ENCODE measurements at places on chromosomes 16 and 17.
A peak's percentile ranks its signal among the peaks of the same experiment; 100 is the strongest.

DNA sequence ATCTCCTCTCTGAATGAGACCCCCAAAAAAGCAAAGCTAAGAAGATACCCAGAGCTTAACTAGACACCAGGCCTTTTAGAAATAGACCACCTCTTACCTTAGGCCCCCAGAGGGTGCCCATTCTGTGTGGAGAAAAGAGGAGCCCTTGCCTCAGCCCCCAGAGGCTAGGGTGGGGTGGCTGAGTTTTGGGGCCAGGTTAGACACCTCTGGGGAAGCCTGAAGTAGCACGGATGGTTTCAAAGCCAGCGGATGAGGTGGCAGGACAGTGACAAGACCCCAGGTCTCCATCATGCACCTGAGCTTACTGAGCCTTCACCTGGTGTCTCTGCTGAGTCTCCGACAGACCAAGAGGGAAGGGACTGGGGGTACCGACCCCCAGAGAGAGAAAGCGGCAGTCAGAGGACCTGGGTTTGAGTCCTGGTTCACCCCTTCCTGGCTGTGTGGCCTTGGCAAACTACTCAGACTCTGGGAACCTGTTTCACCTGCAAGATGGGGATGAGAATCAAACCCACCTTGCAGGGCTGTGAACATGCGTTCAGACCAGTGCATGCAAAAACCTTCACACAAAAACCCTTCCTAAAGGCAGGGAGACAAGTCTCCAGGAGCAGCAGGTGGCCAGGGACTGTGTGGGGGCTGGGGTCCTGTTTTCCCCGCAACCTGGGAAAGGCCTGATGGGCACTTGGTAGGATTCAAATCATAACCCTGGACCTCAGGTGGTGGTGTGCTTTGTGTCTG, 7.7 kb downstream of the SCGB1C2 start:
- DNase-seq, result no peak

DNA sequence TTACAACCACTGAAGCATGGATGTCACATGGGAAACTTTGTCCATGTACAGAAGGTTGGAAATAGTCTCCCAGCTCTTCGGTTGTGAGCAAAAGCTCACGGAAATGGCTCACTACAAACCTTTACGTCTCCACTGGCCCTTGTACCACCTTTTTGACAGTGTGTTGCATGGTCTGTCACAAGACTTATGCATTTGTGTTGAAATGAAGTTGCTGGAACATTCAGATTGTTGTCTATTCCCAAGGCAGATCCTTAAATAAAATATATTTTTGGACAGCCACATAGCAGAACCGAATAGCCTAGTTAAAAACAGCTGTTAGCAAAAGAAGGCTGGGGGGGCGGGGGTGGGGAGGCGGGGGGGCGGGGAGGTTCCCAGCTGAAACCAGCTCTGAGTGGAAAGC, 39.2 kb downstream of the KNOP1 start:
- no peak for DNase-seq

DNA sequence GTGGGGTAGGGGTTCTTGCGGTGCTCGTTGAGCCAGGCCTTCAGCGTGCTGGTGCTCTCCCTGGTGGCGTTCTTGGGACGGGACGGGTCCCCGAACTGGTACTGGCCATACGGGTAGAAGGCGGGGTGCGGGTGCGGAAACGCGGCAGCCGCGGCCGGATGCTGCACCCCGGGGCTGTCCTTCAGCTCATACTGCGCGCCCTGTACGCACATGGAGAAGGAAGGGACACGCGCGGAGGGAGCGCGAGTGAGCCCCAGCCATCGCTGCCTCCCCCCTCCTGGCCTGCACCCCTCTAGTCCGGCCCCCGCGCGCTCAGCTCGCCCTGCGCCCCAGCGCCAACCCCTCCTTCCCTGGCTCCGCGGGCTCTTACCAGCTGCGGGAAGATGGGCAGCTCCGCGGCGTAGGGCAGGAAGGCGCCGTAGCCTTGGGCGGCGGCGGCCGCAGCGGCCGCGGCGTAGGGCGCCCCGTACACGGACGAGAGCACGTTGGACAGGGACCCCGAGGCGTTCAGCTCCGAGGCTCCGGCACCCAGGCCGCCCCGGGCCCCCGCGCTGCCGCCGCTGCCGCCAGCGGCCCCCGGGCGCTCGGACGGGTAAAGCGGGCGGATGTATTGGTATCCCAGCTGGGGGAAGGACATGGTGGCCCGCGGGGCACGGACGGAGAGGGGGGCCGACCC, 1.0 kb downstream of the IRX3 start:
- no peak for DNase-seq

GRCh38 chr16:57689762-57690558, 4.6 kb upstream of the DRC7 start:
- DNase-seq, result peak; percentile 7

- DNase-seq, result no peak
Measured at GRCh38 chr17:21297026-21297520, 12.6 kb downstream of the MAP2K3 start.

- DNase-seq, result peak; percentile 39
Measured at GRCh38 chr17:7548585-7549400, at the start of gene TNFSF12. Gene TNFSF12 (plus strand): TSS chr17:7549058. CDS start chr17:7549154, 96 bp downstream.

- DNase-seq, result no peak
Measured at GRCh38 chr16:9048302-9048700, 43.1 kb upstream of the HAPSTR1 start.

- no peak for DNase-seq
Measured at GRCh38 chr17:29677221-29677791, 54.6 kb upstream of the CORO6 start.

DNA sequence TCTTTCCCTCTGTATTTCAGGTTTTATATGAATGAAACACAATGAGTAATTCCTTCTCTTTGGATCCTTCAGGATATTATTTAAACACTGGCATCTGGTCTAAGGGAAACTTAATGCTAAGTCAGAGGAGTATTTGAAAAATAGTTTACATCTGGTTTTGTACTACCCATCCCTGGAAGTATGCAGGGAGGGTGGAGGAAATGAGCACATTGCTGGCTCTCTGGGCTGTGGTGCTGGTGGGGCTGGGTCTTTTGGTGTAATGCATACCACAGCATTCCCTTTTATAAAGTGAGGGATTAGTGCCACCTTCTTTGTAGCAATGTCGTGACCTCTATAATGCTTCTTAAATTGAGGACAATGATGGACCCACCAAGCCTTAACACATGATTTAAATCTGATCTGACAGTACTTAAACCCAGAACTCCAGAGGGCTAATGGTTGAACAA, 105.5 kb upstream of the AXIN2 start:
- no peak for DNase-seq

- no peak for DNase-seq
Measured at GRCh38 chr17:17692353-17693252, 11.3 kb downstream of the RAI1 start.

DNA sequence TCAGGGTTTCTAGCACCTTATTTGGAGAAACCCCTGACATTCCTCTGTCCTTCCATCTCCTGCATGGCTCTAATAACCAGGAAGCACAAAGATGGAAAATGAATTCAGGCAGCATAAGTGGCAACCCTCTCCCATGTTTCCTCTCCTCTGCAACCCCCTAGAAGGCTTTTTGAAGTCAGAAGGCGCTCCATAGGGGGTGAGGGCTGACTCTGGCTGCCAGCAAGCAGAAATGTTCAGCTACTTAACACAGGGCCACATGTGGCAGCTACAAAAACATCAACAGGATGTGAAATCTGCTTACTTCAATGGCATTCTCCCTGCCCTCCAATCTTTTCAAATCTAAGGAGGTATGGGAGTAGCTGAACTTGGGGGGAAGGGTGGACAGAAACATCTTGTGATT, 55.2 kb upstream of the IRX5 start:
- DNase-seq, result no peak

GRCh38 chr17:8125154-8125946, 1.4 kb upstream of the HES7 start:
- DNase-seq, result peak; percentile 80

DNA sequence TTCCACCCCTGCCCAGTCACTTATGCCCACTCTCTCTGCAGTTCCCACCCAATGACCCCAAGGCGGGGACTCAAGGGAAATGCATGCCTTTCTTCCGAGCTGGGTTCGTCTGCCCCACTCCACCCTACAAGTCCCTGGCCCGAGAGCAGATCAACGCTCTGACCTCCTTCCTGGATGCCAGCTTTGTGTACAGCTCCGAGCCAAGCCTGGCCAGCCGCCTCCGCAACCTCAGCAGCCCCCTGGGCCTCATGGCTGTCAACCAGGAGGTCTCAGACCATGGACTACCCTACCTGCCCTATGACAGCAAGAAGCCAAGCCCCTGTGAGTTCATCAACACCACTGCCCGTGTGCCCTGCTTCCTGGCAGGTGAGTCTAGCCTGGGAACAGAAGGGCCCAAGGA, 13.8 kb downstream of the LPO start:
- no peak for DNase-seq

DNA sequence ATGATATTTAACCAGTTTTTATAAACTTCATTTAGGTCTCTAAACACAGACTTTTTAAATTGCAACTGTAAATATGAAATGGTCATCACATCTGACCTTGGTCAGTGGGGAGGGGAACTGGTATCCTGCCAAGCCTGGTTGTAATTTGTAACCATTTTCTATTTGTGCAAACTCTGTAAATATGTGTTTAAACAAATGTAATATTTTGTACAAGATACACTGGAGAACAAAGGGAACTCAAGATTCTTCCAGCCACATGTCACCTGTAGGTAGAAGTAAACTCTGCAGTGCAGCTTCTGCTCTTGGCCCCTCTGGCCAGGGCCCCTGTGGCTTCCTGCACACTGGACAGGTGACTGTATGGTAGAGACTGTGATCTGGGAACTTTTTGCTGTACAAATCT, 35.8 kb downstream of the AKAP1 start:
- DNase-seq, result no peak

GRCh38 chr17:40832840-40833239, 10.4 kb upstream of the KRT10 start:
- DNase-seq, result no peak

DNA sequence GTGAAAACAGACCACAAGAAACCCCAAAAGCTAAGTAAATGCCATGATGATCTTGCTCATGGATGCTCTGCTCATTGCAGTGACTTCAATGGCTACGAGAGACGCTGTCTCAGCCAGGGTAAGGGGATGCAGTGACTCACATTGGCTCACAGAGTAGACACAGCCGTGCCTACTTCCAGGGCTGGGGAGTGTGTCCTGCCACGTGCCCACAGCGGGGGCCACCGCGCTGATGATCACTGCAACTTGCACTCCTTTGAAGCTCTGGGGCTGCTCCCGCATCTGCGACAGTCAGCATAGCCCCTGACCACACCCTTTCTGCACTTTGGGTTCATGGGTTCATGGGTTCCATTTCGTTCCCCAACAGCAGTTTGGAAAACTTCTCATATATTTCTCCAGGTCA, 231.4 kb upstream of the RPL38 start:
- no peak for DNase-seq

DNA sequence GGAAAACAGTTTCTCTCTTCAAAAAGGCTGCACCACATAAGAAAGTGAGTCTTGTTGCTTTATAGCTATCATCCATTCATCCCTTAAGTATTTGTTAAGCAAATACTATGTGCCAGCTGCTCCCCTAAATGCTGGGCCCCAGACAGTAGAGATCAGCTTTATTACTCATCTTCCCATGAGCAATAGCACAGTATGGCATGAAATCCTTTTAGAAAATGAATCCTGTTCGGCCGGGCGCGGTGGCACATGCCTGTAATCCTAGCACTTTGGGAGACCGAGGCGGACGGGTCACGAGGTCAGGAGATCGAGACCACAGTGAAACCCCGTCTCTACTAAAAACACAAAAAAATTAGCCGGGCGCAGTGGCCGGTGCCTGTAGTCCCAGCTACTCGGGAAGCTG, 99.5 kb downstream of the MYO1D start:
- no peak for DNase-seq

- no peak for DNase-seq
Measured at GRCh38 chr16:76461836-76462235, 184.6 kb downstream of the CNTNAP4 start.

GRCh38 chr17:39599665-39600231, 8.0 kb downstream of the NEUROD2 start:
- DNase-seq, result no peak

DNA sequence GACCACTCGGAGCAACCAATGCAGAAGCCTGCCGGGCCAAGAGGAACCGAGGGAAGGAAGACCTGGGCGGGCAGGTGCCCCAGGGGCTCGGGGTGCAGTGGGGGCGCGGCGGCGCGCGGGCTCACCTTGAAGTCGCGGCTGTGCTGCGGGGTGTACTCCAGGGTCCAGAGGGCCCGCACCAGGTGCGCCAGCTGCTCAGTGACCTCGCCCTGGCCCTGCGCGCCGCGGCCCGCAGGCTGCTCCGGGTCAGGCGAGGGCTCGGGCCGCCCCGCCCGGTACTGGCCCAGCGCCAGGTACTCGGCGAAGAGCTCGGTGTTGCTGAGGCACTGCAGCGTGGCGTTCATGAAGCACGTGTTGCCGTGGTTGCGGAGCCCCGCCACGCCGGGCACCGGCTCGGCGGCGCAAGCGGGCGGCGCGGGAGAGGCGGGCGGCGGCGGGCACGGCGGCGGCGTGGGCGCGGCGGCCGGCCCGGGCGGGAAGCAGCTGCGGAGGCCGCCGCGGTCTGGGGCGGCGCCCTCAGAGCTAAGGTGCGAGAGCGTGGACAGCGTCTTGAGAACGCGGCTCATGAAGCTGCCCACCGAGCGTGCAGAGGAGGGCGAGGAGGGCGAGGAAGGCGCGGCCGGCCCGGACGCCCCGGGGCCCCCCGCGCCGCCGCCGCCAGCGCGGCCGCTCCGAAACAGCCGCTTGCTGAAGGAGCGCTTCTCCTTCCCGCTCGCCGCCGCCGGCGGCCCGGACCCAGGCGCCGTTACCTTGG, 562 bp downstream of the USP31 start:
- DNase-seq, result peak; percentile 44

DNA sequence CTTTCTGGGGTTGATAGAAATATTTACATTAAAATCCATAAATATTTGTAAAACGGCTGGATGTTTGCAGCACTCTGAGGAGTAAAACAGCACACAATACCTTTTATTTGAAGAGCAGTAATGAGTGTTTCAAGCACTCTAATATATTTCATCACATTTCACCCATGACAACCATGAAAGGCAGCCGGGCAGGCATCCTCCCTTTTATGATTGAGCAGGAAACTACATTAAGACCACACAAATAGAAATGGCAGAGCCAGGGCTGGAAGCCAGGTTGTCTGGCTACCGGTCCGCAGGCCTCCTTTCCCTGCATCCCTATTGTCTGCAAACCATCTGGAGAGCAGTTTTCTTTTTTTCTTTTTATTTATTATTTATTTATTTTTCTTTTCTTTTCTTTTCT, 23.1 kb upstream of the GPRC5C start:
- DNase-seq, result no peak

DNA sequence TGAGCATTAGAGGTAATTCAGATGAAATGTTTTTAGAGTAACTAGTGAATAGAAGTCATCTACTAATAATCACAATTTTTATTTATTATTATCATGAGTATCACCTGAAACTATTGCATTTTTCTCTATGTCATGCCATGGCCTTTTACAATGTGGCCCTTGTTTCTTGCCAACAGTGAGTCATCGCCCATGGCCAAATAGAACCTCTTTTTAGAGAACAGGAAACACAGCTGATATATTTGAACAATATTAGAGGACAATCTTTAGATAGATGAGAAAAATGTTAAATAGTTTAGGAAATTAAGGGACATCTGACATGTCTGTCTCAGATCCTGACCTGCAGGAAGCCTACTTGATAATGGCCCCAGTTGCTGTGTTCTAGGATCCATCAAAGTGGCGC, 1584.4 kb upstream of the GOT2 start:
- no peak for DNase-seq

- DNase-seq, result no peak
Measured at GRCh38 chr16:19001788-19002187, 18.1 kb downstream of the TMC7 start.
